ENCODE measurements at places on chromosomes 2 and 18.

- DNase-seq, result no peak
Measured at GRCh38 chr2:85160966-85161960, 28.1 kb downstream of the TCF7L1 start.

- DNase-seq, result no peak
Measured at GRCh38 chr2:135701442-135701841, 40.2 kb upstream of the UBXN4 start.

DNA sequence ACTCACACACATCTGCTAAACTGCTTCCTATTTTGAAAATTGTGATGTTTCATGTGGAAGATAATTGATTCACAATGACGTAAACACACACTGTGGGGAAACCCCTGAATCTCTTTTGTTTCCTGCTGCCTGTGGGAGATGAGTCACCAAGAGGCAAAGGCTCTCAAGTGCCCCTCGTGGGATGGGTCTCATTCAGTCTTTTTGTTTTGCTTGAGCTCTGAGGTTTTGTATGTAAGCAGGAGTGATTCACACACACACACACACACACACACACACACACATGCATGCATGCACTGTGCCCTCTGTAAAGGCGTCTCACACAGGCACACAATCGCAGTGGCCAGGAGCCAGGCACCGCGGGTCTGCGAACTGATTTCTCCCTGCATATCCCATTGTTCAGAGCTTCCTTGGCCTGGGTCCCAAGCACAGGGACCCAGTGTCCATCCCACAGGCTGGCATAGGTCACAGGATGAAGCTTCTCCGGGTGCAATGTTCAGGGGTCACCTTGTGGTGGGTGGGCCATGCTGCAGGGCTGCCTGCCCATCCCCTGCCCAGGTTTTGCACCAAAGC is 12.1 kb upstream of the ARHGEF4 start:
- peak; percentile 62 for DNase-seq

DNA sequence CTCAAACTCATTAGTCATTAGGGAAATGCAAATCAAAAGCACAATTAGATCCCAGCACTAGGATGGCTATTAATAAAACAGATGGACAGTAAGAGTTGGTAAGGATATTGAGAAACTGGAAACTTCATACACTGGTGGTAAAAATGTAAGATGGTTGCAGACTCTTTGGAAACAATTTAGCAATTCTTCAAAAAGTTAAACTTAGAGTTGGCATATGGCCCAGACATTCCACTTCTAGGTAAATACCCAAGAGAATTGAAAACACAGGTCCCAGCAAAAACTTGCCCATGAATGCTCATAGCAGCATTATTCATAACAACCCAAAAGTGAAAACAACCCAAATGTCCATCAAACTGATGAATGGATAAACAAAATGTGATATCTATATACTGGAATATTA is 84.9 kb upstream of the ZFP36L2 start:
- no peak for DNase-seq

DNA sequence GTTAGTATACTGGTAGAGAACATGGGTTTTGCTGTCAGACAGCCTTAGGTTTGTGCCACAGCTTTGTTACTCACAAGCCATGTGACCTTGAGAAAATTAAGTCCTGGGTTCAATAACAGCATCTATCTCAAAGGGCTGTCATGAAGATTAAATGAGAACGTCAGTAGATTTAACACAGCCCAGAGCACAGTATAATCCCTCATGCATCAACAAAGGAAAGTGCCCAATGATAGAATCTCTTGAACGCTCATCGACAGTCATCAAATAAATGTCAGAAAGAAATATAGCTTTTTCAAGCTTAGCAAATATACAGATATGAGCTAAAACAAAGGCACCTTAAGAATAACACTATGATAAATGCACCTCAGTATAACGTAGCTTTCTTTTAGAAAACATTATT is 22.3 kb downstream of the CUL3 start:
- no peak for DNase-seq

DNA sequence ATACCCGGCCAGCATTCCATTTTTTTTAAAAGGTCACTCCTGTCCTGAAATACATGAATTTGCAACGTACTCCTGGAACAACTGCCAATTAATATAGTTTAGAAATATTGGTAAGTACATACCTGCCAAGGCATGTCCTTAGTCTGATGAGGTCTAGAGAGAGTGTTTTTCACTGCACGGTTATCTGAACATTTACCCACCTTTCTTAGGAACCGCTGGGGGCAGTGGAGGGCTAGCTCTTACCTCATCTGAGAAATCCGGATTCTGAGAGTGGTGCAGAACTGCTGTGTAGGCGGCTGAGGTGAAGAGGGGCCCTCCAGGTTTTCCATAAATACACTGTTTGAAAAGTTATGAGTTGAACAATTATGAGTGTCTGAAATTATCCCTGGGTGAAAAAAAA is 133.1 kb upstream of the CCDC195 start:
- DNase-seq, result peak; percentile 33

DNA sequence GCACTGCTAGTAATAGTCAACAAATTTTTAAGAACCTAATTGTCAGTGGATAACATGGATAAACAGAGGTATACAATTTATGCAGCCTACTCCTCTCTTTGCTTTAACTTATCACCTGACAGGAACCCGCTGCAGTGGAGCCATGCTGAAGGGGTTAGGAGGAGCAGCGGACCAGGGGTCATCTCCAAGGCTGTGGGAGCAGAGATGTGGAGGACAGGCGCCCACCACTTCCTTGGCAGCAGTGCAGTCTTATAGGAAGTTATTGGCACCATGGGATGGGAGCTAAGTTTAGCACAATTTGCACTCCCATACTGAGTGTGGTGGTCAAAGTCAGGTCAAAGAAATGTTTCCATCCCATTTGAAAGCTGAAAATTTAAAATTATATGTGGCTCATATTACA is 35.6 kb downstream of the HDLBP start:
- DNase-seq, result no peak

DNA sequence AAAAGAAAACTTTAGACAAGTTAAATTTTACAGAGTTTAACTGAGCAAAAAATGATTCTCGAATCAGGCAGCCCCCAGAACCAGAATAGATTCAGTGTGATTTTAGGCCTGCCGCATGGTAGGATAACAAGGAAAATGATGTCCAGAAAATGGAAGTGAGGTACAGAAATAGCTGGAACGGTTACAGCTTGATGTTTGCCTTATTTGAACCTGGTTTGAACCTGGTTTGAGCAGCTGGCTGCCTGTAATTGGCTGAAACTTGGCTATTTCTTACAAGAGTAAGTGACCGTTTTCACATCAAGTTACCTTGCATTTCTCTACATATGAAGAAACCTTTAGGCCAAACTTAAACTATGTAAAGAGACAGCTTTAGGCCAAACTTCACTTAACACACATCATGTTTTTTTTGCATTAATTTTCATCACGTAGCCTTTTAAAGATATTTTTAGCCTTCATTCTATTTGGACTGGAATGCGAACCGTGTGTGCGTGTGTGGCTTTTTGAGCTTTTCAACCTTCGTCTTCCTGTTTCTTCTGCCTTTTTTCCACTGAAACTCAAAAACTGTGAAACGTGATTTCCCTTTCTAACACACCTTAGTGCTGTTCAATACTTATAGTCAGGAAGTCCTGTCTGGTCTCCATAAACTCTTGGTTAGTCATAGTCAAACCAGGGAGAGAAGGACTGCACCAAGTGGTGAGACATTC is 4.5 kb upstream of the POLE4 start:
- no peak for DNase-seq

DNA sequence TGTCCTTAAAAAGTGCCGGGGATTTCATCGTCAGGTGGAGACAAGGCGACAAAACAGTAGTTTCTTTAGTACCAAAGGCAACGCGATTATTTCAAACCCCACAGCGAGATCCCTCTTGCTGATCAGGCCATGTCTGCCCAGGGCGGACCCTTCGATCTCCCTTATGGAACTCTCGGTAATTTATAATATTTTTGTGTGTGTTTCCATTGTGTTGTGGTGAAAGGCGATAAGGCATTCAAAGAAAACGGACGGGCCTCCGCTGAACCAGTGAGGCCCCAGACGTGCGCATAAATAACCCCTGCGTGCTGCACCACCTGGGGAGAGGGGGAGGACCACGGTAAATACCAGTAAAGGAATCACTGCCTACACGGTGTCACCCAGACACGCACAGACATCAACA is 1.4 kb upstream of the GAD1 start:
- no peak for DNase-seq

DNA sequence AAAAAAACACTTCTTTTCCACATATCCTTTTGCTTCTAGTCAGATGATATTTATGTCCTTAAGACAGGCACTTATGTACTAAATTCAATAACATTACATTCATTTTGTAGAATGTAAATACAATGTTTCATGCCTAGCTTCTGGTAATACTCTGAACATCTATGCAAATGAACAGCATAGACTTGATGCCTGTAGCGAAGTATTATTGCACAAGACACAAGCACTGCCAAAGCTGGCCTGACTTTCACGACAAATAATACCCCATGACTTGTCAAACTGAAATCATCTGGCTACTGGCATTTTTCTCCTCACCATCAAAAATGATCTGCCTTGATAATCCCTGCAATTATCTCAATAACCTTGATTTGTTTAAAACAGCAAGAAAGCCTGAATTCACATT is 101.3 kb downstream of the L3MBTL4 start:
- no peak for DNase-seq

GRCh38 chr2:196473617-196474016 is 165.9 kb upstream of the CCDC150 start:
- DNase-seq, result no peak

DNA sequence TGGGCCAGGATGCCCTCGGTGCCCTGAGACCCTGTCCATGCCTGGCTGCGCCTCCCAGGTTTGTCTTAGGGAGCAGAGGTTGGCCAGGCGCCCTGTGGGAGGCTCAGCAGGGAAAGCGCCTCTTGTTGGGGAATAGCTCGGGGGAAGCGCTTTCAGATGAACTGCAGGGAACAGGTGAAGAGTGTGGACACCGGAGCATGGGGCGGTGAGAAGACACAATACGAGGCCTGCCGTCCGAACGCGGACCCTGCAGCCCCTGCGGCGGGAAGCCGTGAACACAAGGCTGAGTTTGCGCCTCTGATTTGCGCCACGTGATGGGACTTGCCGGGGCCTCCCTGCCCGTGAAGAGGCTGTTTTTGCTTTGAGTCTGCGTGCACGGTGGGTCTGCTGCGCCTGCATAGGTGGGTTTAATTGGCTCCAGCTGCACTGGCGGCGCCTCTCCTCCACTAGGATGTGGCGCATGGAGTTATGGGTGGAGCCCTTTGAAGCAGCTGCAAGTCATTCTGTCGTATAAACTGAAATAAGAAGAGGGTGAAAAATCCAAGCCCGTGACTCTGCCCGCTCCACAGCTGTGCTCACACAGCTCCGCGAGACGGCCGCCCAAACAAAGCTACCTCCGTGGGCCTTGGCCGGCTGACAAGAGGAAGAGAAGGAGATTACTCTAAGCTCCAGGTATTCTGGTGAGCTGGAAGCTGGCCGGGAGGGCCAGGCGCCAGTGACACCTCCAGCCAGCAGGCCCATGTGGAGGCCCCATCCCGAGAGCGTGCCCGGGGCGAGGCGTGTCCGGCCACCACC is 103.5 kb upstream of the CTDP1 start:
- no peak for DNase-seq

GRCh38 chr2:5021136-5021535 is 671.0 kb upstream of the SOX11 start:
- peak; percentile 9 for DNase-seq

DNA sequence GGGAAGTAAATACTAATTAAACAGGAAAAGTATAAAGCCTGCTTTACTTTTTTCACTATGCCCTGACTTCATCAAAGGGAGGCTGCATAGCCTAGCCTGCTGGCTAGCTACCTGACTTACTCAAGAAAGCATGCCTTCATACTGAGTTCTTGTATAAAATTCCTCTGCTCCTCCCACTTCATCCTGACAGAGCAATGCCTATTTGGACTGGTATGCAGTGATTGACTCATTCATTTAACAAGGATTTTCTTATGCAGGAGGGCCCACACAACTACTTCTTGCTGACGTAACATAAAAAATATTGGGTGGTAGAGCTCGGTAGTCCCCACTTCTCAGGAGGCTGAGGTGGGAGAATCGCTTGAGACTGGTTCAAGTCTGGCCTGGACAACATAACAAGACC is 70.5 kb downstream of the PRPF40A start:
- no peak for DNase-seq

- DNase-seq, result no peak
Measured at GRCh38 chr2:55590810-55591440, 26.5 kb downstream of the PPP4R3B start.

GRCh38 chr2:205461678-205462665 is 220.3 kb upstream of the NRP2 start:
- no peak for DNase-seq

DNA sequence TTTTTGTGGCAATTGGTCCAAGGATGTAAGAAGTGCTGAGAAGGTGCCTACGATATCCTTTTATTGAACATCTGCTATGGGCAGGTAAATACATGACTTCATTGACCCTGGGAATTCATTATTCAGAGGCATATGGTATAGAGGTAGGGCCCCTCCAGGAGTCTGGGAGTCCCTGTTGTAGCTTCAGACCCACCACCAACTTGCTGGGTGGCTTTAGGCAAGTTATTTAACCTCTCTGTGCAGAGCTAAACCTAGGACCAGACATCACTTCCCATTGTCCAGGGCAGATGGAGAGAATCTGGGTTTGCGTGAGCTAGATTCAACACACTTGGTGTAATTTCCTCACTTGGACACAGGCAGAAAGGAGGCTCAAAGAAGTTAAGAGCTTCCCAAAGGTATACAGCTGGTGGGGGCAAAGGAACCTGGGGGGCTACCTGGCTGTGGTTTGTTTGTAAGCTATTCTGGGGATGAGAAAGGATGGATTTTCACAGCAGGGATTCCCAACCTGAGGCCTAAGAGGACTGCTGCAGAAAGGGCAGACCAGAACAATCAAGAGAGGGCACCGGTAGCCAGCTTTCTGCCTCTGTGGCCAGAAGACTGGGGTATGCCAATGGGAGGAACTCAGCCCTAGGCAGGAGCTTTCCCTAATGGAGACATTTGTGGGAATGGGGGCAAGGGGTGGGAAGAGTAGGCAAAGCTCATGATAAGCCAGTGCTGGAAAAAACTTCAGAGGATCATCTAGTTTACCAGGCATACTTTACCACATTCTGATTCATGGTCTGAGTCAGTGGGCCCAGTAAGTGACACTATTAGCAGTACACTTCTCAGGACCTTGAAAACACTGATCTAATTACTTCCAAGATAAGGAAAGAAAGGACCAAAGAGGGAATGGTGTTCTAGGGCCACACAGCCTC is 102.7 kb upstream of the SMAD2 start:
- no peak for DNase-seq

DNA sequence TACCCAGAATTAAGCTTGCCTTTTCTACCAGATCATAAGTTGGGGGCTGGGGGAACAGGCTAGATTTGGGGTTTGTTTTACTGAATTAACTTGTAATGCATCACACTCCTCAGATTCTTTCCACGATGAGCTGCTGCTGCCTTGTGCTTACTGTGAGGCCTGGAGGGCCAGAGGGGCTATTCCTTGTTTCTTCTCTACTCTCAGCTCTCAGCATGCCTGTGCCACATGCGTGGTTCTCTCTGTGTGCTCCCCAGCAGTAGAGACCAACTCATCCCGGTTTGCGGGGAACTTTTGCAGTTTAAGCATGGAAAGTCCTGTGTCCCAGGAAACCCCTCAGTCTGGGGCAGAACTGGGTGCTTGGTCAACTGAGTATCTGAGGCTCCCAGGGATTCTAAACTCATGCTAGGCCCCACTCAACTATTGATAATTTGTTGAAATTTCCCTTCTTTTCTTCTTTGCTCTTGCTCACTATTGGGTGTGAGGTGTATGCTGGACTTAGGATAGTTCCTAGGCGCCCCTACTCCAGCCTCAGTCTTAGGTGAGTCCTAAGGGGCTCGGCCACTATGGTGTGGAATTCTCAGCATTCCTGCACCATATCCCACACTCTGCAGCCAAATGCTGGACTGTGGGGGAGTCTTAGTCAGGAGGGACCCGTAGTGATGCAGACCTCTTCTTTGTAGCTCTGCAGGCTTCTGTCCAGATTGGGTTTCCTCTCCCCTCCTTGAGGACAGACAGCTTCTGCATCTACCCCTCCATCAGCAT is 63.1 kb downstream of the SRD5A2 start:
- no peak for DNase-seq

All from NAMALWA (cell line).